ENCODE measurements at places on chromosomes 6 and 20. TPM values are rescaled to one million over a fixed set of nuclear protein-coding genes. Genes with fewer than 3 reads are reported as not detected.

- no peaks in the 10 kb centered on the region for H3K27me3 ChIP-seq
- H3K4me1 ChIP-seq = no peaks in the 10 kb centered on the region
- H3K36me3 ChIP-seq = no peaks in the 10 kb centered on the region
- no peak overlapping the region for H3K27ac ChIP-seq
These were observed 16.2 kb upstream of the VAPB start for GRCh38 chr20:58372806-58373205.

DNA sequence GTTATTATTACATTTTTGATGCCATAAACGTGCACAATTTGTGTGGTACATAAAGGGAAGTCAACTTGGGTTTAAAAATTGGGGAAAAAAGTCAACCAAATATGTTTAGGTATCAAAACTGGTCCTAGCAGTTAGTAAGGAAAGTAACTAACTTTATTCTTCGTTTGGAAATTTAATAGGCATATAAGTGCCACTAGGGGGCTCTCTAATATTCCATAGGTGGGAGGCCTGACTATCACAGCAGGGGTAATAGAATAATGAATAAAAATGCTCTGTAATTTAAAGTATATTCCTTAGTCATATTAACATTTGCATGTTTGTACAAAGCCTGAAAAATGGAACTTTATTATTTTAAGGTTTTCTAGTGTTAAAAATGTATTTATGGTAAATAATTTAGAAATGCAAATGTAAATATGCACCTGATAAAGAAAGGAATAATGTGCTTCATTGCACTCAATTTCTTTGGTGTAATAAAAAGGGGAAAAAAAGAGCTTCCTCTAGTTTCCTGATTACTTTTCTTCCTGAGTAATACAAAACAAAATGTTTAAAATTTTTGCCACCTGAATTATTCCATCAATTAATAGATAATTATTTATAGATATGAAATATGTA, 125.7 kb upstream of the HDAC2 start:
- H3K4me1 ChIP-seq = no peaks in the 10 kb centered on the region
- H3K36me3 ChIP-seq = no peaks in the 10 kb centered on the region
- no peak for DNase-seq
- no peak overlapping the region for H3K27ac ChIP-seq
- no peak overlapping the region for H3K4me3 ChIP-seq

DNA sequence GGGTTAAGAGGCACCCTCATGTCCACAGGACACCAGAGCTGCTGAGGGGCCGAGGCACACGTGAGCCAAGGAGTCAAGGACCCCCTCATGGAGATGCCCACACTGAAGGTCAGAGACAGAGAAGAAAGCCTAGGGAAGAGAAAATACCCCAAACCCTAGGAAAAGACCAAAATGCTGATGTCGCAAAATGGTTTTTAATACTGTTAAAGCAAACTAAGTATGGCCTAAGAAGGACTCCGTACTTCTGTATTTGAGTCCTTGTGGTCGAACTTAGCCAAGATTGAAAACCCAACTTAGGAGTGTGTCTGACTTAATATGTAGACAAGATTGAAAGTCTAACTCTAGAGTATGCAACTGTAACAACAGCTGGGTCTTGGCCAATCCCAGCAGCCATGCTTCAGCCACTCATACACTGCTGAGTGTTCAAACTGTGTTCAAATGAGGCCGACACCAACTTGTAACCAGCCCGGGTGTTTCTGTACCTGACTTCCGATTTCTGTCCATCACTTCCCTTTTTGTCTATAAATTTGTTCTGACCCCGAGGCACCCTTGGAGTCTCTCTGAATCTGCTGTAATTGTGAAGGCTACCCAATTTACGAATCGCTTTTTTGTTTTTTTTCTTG, 92.6 kb upstream of the AGPAT4 start:
- H3K36me3 ChIP-seq = no peaks in the 10 kb centered on the region
- DNase-seq = no peak
- peaks cover 10% of the 10 kb centered on the region for H3K27me3 ChIP-seq

DNA sequence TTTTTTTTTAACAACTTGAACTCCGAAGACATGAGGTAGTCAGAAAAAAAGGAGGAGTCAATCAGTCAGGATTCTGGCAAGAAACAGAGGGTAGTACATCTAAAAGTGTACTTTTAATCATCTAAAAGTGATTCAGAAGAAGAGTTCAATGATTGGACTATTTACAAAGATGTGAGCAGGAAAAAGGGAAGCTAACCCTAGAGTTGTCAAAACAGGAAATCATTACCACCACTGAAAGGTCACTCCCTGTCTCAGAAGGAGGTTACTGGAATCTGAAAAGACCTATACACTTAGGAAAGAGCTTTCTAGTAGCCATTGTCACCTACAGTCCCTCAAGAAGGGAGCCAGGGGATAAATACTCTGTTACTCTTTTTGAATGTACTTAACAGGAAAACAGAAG, 16.7 kb upstream of the LMBRD1 start:
- peaks cover 21% of the 10 kb centered on the region for H3K4me1 ChIP-seq
- no peak overlapping the region for H3K4me3 ChIP-seq
- no peaks in the 10 kb centered on the region for H3K36me3 ChIP-seq
- H3K27me3 ChIP-seq = no peaks in the 10 kb centered on the region

- no peak overlapping the region for H3K27ac ChIP-seq
- H3K4me3 ChIP-seq = no peak overlapping the region
- no peak for DNase-seq
- H3K27me3 ChIP-seq = no peaks in the 10 kb centered on the region
- no peaks in the 10 kb centered on the region for H3K4me1 ChIP-seq
- H3K36me3 ChIP-seq = no peaks in the 10 kb centered on the region
These were observed 145.4 kb downstream of the PRKN start for GRCh38 chr6:162581988-162582780.

GRCh38 chr6:146851837-146852236, 253.1 kb downstream of the ADGB start:
- H3K36me3 ChIP-seq = no peaks in the 10 kb centered on the region
- 0 out of 2 replicates have a peak, but pooled peaks cover 3% of the 10 kb centered on the region for H3K4me1 ChIP-seq
- H3K27me3 ChIP-seq = no peaks in the 10 kb centered on the region
- no peak overlapping the region for H3K27ac ChIP-seq
- DNase-seq = no peak
- no peak overlapping the region for H3K4me3 ChIP-seq

DNA sequence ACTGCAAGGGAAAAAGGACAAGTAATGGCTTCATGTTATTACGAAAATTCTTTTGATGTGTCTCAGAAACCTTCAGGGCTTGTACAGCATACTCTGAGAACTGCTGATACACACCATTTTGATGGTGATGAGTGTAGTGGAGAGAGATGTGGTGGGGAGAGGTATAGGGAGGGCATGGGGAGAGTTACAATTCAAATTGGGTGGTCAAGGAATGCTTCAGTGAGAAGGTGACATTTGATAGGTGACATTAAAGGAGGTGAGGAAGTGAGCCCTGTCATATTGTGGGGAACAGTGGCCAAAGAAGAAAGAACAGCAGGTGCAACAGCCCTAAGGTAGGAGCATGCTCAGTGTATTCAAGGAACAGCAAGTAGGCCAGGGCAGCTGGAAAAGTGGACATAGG, 318.9 kb downstream of the CLIC5 start:
- H3K27me3 ChIP-seq = no peaks in the 10 kb centered on the region
- H3K36me3 ChIP-seq = no peaks in the 10 kb centered on the region
- DNase-seq = no peak
- no peak overlapping the region for H3K4me3 ChIP-seq

- no peaks in the 10 kb centered on the region for H3K27me3 ChIP-seq
- no peak overlapping the region for H3K27ac ChIP-seq
- H3K4me3 ChIP-seq = no peak overlapping the region
- peak; percentile 29 for DNase-seq
- peaks cover 12% of the 10 kb centered on the region for H3K36me3 ChIP-seq
- H3K4me1 ChIP-seq = peaks cover 17% of the 10 kb centered on the region
These were observed 3.8 kb downstream of the ZNF335 start for GRCh38 chr20:45968081-45968671.

DNA sequence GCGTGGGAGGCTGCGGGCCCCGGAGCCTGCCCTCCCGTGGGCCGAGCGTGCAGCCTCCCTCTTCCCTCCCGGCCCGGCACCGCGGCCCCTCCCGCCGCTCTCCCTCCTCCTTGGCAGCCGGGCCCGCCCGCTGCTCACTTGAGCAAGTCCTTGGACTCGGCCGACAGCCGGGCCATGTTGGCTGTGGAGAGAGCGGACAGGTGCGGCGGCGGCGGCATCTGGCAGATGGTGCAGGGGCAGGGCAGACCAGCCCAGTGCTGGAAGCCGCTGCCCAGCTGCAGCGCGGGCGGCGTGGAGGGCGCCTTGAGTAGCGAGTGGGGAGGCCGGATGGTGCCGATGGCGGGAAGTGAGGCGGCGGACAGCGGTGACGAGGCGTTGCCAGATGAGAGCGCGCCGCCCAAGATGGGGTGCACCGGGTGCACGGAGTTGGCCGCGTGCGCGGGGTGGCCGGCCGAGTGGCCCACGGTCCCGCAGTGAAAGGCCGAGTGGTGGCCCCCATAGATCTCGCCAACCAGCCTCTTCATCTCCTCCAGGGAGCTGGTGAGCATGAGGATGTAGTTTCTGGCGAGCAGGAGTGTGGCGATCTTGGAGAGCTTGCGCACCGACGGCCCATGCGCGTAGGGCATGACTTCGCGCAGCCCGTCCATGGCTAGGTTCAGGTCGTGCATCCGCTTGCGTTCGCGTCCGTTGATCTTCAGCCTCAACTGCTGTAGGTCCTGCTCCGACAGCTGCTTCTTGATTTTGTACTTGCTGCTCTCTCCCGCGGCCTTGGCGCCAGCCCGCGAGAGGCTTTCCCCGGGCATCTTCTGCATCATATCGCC, 766 bp downstream of the OLIG3 start:
- H3K27ac ChIP-seq = no peak overlapping the region
- no peaks in the 10 kb centered on the region for H3K27me3 ChIP-seq
- no peaks in the 10 kb centered on the region for H3K4me1 ChIP-seq
- H3K4me3 ChIP-seq = no peak overlapping the region
- H3K36me3 ChIP-seq = no peaks in the 10 kb centered on the region

DNA sequence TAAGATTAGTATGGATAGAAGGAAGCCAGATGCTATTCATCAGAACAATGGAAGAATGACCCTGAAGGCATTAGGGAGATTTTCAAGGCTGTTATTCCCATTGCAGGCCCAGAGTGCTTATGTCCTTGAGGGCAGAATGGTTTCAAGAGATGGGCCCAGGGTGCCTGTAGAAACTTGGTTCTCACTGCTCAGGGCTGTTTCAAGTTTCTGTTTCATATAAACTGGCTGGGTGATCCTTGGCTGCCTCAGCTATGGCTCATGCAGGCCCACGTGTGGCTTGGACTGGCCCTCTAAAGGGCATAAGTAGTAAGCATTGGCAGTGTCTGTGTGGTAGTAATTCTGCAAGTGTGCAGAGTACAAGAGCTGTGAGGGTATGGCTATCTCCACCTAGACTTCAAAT, 540.9 kb upstream of the MAN1A1 start:
- H3K27me3 ChIP-seq = no peaks in the 10 kb centered on the region
- H3K36me3 ChIP-seq = no peaks in the 10 kb centered on the region
- H3K4me1 ChIP-seq = peaks cover 6% of the 10 kb centered on the region
- no peak overlapping the region for H3K27ac ChIP-seq

Gene GRM4
- not detected for total RNA-seq

Measured in PC-9 (cell line).